Stimulated activated CD4-positive, alpha-beta T cell treated with anti-CD3 and anti-CD28 coated beads, Interleukin-1b, Interleukin-23, amount 100 ng/mL, for 48 hours (primary cell): ENCODE measurements at places on chromosomes 5 and 9.

DNA sequence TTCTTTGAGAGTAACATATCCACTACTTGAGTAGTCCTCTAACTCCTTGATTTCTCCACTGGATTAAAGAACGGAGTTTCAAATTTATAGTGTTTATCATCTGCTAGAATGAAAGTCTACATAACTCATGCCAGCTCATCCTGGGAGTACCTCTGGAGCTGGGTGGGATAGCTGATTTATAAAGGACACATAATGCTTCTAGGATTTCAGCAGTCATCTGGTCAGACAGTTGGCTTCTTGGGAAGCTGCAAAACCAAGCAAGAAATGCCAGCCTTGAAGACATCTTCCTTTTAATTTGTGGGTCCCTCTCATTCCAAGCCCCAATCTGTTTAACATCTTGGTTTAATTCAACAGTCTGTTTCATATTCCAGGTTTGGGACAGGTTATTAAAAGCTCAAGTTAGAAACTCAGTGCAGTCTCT, 3.2 kb downstream of the GALNT10 start:
- DNase-seq = no peak

DNA sequence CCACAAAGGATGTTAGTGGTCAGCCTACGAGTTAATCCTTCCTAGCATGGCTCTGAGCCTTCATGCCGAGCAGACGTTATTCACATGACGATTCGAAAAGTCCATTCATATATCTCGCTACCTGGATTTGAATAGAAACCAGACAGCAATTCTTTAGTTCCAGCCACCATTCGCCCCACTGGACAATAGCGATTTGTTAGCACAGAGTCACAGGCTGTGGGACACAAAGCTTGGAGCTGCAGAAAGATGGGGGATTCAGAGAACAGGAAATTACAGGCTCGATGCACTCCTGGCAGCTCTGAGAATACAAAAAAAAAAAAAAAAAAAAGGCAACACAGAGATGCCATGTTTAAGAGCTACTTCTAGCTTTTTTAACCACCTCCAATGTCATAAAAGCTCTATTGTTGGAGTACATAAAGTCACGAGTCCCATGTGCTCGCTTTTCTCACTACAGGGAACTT, 110.7 kb downstream of the NR6A1 start:
- no peak for DNase-seq

- DNase-seq = no peak
Measured at GRCh38 chr9:122986010-122986409, 45.2 kb downstream of the RABGAP1 start.

DNA sequence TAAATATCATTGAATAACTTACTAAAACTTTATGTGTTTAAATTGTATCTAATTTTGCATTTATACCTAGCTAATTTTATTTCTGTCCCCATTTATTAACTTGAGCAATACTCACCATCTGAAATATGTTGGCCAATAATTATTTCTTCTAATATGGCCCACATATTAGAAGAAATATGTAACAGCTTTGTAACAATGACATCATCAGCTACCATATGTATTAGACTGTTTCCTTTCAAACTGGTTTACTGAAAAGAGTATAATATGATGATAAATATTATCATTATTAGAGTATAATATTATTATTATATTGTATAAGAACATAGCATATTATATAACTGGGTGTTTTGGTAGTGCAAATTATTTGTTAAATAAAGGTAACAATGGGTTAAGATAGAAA, 220.5 kb downstream of the FBXL7 start:
- DNase-seq = no peak
